ENCODE measurements at places on chromosomes 7 and 10.

DNA sequence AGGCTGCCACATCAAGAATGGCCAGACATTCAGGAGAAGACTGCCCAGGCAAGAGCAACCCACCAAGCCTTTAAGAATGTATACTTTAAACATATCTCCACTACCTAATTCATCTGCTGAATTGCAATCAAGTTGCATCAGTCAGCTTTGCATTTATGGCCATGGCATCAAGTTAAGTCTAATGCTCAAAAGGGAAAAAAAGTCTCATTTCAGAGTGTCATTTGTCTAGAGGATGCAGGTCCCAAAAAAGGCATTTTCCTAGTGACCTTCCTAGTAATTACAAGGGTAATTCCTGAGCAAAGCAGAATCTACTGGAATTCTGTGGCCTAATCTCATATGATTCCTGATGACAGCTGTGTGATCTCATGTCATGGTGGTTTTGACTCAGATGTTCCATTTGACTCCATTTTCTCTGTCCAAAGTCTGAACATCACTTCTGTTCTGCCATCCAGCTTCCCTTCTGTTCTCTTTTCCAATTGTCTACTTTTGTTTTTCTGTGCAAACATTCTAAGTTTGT is 7.3 kb upstream of the CABCOCO1 start:
- no peak for DNase-seq

- DNase-seq: no peak
Measured at GRCh38 chr7:147982307-147982706, 608.3 kb upstream of the C7orf33 start.

DNA sequence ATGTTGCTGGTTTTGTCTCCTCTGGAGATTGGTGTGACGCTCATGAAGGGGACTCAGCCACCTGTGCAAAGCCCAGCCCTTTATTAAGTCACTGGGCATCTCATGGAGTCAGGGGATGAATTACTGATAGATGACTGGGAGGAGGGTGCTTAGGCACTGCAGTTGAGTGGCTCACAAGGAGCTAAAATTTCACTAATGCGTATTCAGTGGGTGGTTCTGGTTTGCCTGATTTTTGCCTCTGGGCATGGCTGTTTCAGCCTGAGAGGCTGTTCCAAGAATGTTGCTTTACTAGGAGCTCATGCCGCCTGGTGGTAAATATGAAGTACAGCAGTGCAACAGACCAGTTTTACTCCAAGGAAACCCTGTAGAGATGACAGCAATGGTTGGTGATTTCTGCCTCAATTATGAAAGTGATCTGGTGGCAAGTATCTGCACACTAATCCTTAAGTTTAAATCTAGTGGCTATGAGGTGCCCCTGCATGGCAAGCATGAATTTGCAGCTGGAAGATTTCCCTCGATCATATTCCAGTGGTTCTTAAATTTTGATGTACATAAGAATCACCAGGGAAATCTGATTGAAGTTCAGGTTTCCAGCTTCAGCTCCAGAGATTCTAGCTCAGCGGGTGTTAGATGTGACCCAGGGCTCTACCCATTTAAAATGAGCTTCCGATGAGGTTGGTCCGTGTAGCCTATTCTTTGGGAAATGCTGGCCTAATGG is 19.9 kb downstream of the ACTA2 start:
- peak; percentile 22 for DNase-seq

- DNase-seq: peak; percentile 2
Measured at GRCh38 chr10:46560952-46561351, 4.5 kb upstream of the GPRIN2 start.

DNA sequence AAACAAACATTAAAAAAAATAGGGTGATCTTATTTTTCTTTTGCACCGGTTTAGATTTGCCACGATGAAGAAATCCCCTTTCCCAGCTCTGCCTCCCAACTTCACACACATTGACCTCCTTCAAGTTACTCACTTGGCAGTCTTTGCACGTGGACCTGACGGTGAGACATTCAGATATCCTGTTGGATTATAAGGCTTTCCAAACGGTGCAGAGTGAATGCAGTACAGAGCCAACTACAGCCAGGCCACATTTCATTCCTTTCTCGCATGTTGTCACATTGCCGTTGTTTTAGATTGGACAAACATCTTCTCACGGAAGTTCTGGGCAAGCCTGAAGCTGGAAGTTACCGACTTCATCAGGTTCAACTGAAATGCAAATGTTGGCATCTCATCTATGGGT is 159.2 kb downstream of the HDAC9 start:
- no peak for DNase-seq

- peak; percentile 55 for DNase-seq
Measured at GRCh38 chr7:158812684-158813083, 16.6 kb downstream of the ESYT2 start.

Data from stimulated activated naive CD8-positive, alpha-beta T cell treated with anti-CD3 and anti-CD28 coated beads, Interleukin-15, Interleukin-2, amounts not matched to agents 100 U/mL and 50 U/mL, for 24 hours (primary cell).